ENCODE measurements at places on chromosomes 2 and 18.

GRCh38 chr2:98455494-98455976 is 10.9 kb downstream of the INPP4A start:
- no peak for DNase-seq

DNA sequence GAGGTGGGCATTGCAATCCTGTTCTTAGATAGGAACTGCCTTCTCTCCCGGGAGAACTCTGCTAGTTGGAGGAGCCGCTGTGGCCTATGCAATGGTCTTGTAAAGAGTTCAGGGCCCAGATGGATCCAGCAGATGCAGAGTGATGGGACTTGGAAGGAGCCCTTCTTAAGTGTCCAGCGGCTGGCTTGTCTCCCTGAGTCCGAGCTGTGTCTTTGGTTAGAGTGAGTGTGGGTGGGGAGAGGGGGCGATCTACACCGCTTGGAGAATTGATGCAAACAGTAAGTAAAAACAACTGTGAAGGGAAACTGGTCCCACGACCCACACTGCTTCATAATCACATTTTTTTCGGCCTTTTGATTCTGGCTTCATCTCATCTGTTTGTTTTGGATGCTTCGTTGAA is 89.8 kb upstream of the CYRIA start:
- DNase-seq, result no peak

- no peak for DNase-seq
Observed at GRCh38 chr2:45968946-45969584, 317.6 kb downstream of the PRKCE start.

GRCh38 chr18:22549260-22549937 is 131.7 kb upstream of the CTAGE1 start:
- DNase-seq, result no peak

DNA sequence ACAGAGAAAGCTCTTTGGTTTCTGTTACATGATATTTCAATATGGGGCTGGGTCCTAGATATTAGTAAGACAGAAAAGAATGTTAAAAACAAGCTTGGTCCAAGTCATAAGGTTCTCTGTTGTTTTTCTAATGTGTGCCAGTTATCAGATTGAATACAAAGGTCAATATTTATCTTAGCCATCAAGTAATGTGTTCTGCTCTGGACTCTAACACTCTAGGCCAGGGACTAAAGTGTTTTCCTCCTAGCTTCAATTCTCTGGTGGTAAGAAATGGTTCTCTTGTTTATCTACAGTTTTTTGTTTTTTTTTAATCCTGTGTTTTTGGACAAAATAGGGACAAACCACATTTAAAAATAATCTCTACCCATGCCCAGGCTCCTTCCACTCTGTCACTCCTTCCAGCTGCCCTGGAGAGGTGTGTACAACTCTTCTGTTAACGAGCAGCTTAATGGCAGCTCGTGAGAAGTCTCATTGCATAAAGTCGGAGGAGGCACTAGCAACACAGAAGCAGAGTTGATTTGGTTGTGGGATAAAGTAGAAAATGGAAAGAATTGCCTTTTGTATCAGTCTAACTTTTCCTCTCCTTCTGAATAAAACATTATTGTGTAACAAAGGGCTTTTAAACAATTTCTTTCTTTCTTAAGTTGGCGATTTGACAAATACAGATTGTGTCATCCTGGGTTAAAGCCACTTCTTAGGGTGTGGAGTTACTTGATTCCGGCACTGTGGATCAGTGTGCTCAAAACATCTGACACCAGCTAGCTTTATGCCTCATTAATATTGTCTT is 8.0 kb upstream of the SESTD1 start:
- DNase-seq, result no peak

GRCh38 chr2:102141970-102142828 is at the start of gene IL1R1:
Gene IL1R1 (plus strand): TSS chr2:102142746. CDS start chr2:102157725, 14,979 bp downstream.
- DNase-seq, result no peak

- DNase-seq, result no peak
Observed at GRCh38 chr2:149692961-149693396, 105.4 kb upstream of the MMADHC start.

DNA sequence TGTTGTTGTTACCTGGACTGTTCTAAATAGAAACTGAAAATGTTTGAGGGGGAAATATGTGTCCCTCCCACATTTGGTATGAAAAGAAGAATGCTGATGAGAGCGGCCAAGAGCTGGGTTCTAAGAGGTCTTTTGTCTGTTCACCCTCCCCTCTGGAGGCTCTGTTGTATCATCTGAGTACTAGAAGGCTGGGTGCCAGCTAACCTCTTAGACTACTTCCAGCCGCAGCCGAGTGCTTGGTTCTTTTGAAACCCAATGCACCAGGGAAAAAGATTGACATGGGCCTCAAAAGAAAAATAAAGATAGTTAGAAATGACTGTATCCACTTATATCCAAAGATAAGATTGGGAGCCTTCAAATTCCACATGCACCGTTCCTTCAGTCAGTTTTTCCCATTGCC is 255.9 kb downstream of the TXNL1 start:
- DNase-seq, result no peak

- no peak for DNase-seq
Observed at GRCh38 chr2:167891841-167892240, 355.6 kb downstream of the STK39 start.

- DNase-seq, result no peak
Observed at GRCh38 chr2:143155661-143156060, 26.4 kb downstream of the ARHGAP15 start.

- DNase-seq, result peak; percentile 88
Observed at GRCh38 chr2:75710577-75711253, at the start of gene GCFC2. Gene GCFC2 (minus strand): TSS chr2:75710915. CDS start chr2:75710855, 60 bp downstream.

DNA sequence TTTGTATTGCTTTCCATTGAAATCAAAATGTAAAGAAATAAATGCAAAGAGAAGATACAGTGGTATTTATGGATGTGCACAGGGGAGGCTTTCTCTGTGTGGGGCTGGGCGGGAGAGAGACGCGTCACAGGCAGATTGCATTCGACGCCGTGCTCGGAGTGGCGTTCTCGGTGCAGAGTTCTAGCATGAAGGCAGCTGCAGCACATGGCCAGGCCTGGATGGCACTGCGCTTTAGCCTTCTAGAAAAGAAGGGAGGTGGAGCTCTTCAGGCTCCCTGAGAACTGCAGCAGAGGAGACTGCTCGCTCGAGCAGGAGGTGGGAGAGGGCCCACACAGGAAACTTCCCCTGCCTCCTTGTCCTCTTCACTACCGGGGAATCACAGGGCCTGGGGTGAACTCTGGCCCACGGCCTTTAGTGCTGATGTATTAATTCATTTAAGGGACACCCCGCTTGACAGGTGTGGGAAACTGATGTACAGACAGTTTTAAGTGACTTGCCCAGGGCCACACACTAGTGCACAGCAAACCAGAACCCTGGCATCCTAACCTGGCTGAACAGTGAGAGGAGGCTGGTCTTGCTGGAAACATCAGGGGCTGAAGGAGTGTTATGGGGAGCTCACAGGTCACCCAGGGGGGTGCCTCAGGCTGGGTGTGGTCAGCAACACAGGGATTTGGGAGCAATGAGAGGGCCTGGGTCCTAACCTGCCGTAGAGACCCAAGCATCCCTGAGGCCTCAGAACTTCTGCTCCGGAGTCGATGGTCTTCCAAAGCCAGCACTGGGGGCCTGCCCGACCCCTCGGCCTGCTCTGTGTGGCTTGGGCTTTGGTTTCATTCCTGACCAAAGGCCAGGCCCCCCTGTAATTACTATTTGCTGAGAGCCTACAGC is 199.9 kb downstream of the HDAC4 start:
- no peak for DNase-seq

DNA sequence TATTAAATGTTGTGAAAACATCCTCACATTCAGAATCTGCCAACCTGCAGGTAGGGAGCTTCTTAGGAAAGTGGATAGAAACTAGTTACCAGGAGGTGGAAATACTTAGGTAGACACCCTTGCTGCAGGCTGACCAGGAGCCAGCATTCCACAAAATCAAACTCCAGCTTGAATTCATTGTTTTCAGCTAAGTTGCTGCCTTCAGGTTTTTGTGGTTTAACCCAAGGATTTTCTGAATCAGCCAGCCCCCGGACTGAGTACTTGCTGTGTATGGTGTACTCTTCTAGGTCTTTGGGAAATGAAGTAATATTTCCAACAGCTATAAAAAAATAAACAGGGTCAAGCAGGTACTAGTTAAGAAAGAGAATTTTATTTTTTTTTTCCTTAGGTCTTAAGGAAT is 192.1 kb upstream of the CHST9 start:
- no peak for DNase-seq

DNA sequence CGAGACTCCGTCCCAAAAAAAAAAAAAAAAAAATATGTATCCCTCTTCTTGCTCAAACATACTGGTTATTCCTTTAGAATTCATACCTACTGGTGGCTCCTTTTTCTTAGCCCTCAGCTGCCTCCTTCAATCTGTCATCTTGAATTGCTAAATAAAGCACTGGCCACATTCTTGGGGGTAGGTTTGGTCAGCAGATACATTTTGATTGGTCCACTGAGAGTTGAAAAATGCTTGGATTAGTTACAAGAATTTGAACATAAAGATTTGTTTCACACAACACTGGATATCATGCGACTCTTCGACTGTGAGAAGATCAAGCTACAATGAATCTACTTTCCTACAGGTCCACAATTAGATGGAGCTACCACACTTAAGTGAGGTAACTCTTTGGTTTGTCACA is 906.1 kb upstream of the SLC39A10 start:
- no peak for DNase-seq

- DNase-seq, result no peak
Observed at GRCh38 chr2:230713331-230714135, 891 bp downstream of the CAB39 start.

- no peak for DNase-seq
Observed at GRCh38 chr2:169034256-169034655, 3.1 kb upstream of the ABCB11 start.
